ENCODE measurements at places on chromosomes 7 and 10. TPM values are rescaled to one million over a fixed set of nuclear protein-coding genes. Genes with fewer than 3 reads are reported as not detected.

GRCh38 chr10:1368842-1369171 is 312.6 kb downstream of the WDR37 start:
- DNase-seq, result no peak

Gene PIK3AP1
- total RNA-seq, result 0.59 TPM

GRCh38 chr7:29285444-29285793 is 90.8 kb downstream of the CHN2 start:
- DNase-seq, result no peak

Gene SPDYE2
- 0.36 TPM for total RNA-seq
